ENCODE measurements at places on chromosomes 6 and 20.
A peak's percentile ranks its signal among the peaks of the same experiment; 100 is the strongest.

GRCh38 chr6:135640048-135640447 lies 142.5 kb upstream of the AHI1 start:
- no peak for DNase-seq

GRCh38 chr6:129567374-129567773 lies 142.6 kb downstream of the ARHGAP18 start:
- DNase-seq = peak; percentile 4

DNA sequence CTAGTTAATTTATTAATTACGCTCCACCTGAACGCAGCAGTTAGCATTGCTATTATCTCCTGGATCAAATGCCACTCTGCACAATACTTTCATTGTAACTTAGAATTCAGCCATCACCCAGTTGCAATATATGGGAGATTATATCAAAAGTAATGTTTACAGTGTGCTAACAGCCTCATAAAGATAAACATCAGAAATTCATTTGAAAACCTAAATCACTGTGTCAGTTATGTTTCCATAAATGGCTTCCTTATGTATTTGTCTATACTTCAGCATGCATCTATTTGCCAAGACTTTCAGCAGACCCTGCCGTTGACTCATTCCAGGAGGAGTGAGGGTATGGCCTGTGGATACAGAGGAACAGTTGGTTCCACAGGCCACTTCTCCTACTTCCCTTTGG lies 300.1 kb downstream of the TFAP2B start:
- DNase-seq = no peak

GRCh38 chr20:56628873-56629463 lies at the start of gene TFAP2C:
Gene TFAP2C (plus strand): TSS chr20:56629306. CDS start chr20:56629545, 239 bp downstream.
- DNase-seq = no peak

DNA sequence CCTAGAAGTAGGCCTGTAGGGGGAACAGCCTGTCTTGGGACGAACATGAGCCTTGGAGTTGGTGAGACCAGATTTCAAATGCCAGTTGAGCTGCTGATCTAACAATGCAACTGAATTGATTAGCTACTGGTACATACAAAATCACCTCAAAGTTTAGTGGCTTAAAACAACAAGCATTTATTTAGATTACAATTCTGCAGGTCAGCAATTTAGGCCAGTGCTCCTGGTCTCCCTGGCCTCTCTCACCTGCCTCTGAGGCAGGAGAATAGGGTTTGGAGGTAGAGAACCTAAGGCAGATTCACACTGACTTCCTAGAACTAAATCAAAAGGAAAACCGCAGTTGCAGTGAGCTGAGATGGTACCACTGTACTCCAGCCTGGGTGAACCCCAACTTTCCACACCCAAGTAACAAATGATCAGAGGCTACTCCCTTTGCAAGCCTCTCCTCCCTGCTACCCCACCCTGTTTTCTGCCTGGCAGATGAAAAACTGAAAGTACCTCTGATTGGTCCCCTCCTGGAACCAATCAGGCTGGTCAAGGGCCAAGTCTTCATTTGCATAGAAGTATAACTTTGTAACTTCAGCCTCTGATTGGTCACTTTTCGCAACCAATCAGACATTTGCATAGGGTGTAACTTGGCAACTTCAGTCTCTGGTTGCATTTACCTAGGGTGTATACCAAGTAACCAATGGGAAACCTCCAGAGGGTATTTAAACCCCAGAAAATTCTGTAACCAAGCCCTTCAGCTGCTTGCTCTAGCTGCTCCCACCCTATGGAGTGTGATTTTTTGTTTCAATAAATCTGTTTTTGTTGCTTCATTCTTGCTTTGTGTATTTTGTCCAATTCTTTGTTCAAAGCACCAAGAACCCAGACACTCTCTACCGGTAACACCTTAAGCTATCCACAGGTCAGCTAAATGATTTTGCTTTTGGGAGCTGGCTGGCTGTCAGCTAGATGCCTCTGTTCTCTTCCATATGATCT lies 8.1 kb upstream of the UBR2 start:
- no peak for DNase-seq

GRCh38 chr20:54475334-54476168 lies at the start of gene DOK5:
Gene DOK5 (plus strand): TSS chr20:54475593. CDS start chr20:54475947, 354 bp downstream.
- no peak for DNase-seq

DNA sequence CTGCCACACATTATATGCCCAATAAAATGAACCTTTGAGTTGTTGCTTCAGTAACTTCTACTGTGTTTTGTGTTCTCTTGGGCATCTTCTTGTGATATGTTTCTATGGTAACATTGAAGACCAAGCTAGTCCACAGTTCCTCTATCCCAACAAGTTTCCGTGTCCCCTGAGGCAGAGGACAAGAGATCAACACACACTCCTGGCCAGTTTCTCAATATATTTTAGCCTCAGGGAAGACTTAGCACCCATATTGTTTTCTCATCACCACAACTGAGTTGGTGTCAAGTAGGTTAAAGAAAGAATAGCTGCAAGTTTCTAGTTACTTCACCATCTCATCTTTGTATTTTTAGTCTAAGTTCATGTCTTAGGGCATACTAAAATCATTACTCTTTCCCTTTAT lies 277.5 kb downstream of the UST start:
- DNase-seq = no peak

- no peak for DNase-seq
Measured at GRCh38 chr6:146595972-146596731, 2.6 kb upstream of the ADGB start.

GRCh38 chr6:72037006-72037405 lies 150.7 kb downstream of the RIMS1 start:
- no peak for DNase-seq

DNA sequence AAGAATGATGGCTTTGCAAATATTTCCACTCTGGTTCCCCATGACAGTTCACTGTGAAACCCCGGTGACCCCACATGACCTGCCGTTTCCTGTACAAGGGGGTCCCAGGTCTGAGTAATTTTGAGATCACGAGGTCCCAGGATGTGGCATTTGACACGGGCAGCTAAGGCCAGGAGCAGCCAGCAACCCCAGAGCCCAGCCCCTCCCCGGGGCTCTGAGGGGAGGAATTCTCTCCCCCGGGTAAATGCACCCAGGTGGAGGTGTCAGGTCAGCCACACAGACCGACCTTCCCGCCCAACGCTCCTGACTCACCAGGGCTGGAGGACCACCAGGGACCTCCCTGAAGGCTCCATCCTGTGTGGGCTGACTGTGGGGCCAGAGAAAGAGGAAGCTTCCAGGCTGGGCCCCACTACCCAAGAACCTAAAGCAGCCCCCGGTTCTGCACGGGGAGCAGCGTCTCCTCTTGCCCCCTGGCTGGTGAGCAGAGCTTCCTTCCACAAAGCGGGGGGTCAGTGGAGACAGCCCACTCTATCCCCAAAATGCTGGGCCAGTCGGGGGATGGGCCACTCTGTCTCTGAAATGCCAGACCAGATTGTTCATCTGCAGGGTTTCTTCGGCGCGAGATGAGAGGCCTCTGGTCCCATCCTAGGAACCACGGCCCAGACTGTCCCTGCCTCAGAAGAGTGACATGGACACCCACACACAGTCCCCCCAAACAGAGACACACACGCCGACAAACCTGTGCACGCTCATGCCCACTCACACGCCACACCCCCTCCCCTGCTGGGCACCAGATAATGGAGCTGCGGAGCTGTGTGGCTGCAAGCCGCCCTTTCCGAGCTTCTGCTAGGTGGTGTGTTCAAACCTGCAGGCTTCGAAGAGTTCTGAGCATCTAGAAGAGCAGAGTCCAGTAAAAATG lies 23.4 kb upstream of the SLCO4A1 start:
- no peak for DNase-seq

- DNase-seq = no peak
Measured at GRCh38 chr6:13765570-13765969, 48.8 kb downstream of the MCUR1 start.

- DNase-seq = peak; percentile 69
Measured at GRCh38 chr6:44223319-44224028, at the start of gene SLC29A1. Gene SLC29A1 (plus strand): TSS chr6:44223595. CDS start chr6:44227314, 3,719 bp downstream.

DNA sequence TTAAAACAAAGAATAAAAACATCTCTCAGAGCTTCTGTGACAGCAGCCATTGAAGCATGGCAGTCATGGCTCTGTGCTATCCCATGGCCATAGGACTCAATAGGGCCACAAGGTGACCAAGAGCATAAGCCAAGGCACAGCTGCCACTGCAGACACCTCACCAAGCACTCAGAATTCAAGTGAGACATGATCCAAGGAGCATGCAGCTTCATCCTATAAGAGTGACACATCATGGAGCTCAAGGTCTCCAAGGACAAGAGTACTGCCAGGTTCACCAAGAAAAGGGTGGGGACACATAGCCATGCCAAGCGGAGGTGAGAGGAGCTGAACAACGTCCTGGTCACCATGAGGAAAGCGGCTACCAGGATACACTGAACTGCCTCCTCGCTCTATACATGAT lies 53.0 kb downstream of the RCAN2 start:
- DNase-seq = no peak

GRCh38 chr20:14521016-14521415 lies 183.6 kb upstream of the FLRT3 start:
- DNase-seq = no peak

GRCh38 chr6:158970640-158971275 lies 29.2 kb downstream of the RSPH3 start:
- no peak for DNase-seq

DNA sequence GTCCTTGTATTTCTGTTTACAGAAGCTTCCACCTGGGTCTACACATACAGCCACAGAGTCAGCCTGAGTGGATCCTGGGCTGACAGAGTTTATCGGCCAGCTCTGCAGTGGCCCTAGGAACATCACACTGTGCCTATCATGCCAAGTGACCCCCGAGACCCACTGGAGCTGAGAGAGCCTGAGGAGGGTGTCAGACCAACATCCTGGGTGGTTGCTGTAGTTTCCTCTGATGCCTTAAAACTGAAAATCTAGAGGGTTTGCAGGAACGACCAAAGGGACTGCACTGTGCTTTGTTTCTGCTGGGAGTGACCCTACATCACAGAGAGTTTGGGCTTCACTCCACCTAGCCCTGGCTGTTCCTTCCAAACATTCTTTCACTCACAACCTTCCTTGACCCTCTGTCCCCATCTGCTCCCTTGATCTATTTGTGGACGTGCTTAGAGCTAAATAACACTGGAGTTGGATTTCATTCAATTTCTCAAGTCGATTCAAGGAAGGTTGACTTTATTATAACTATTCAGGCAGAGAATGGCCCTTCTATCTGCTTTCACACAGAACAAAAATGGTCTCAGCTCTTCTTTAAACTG lies 18.1 kb downstream of the MYLK4 start:
- DNase-seq = no peak

GRCh38 chr6:161228921-161229591 lies 44.8 kb downstream of the AGPAT4 start:
- no peak for DNase-seq

- no peak for DNase-seq
Measured at GRCh38 chr6:107540465-107540857, 50.5 kb downstream of the SOBP start.

- DNase-seq = no peak
Measured at GRCh38 chr6:390914-391558, 516 bp upstream of the IRF4 start.

DNA sequence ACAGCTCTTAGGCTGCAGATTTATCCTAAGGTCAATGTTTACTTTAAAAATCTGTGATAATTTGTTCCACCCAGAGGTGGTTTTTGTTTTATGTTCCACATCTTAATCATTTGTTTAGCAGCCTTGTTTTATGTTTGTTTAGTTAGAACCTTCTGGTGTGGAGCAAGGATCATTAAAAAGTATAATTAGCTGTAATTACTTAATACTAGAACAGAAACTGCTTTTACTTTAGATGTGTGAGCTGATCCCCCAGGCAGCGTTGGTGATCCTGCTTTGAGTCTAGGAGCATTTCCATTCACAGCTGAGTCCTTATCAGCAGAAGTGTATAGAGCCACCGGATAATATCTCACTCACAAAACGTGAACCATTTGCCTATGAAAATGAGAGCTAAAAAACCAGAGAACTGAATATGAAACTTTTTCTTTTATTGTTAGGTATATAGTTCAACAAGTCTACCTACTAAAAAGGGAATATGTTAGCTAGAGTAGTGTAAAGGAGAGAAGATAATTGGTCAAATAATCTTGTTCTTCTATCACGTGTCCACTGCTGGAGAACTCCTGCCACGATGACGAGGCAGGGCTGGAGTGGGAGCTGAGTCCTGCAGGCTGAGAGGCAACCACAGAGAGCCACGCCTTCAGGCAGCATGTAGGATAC lies 78.5 kb downstream of the TRMT11 start:
- DNase-seq = no peak

- DNase-seq = no peak
Measured at GRCh38 chr6:26363882-26364701, 906 bp upstream of the BTN3A2 start.

GRCh38 chr6:161578478-161578877 lies 304.6 kb upstream of the AGPAT4 start:
- no peak for DNase-seq

DNA sequence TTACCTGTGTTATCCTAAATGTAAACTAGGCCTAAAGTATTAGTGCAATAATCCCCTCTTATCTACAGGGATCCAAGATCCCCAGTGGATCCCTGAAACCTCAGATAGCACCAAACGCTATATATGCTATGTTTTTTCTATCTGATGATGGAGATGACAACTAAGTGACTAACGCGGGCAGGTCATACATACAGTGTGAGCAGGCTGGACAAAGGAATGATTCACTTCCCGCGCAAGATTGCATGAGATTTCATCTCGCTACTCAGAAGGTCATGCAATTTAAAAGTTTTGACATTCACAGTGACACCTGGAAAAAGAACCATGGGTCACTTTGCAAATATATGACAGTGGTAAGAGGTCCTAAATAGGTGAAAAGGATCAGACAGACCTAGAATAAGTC lies 875.9 kb downstream of the HACE1 start:
- no peak for DNase-seq

DNA sequence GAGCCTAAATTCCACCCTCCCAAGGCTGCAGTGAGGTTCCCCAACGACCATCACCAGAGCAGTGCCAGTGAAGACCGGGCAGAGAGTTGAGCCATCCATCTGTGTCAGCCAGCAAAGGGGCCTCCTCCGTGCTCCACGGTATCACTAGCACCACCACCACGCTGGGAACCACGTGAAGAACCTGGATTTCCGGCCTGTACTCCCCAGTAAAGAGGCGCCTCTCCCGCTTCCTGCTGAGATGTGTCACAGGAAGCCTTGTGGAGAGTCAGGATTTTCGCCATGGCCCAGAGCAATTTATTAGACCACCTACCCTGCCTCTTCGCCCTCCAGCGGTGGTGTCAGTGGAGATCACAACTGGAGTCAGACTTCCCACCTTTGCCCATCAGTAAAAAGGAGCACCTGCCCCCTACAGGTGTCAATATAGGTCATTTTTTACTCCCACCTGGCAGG lies 28.8 kb downstream of the CPXM1 start:
- no peak for DNase-seq

DNA sequence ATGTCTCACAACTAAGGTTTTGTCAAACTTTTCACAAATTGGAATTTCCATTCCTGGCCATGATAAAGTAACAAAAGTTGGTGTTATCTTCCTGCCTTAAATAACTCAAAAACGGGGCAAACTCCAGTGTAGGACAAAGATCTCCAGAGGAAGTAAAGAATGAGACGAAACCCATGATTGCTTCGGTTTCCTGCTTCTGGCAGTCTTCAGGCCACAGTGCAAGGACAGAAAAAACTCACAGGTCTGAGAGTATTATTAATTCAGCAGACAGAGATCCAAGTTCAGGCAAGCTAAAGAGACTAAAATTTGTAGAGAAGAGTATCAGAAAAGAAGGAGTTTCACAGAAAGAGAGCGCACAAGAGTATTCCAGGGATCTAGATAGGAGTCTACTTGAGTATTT lies 64.8 kb upstream of the RCAN2 start:
- DNase-seq = no peak

GRCh38 chr6:90175627-90176538 lies 120.8 kb downstream of the BACH2 start:
- DNase-seq = peak; percentile 67

All from stimulated activated CD4-positive, alpha-beta T cell treated with anti-CD3 and anti-CD28 coated beads, TNF-alpha, amount 100 ng/mL, for 48 hours (primary cell).